ENCODE measurements at places on chromosomes 13 and 19.

DNA sequence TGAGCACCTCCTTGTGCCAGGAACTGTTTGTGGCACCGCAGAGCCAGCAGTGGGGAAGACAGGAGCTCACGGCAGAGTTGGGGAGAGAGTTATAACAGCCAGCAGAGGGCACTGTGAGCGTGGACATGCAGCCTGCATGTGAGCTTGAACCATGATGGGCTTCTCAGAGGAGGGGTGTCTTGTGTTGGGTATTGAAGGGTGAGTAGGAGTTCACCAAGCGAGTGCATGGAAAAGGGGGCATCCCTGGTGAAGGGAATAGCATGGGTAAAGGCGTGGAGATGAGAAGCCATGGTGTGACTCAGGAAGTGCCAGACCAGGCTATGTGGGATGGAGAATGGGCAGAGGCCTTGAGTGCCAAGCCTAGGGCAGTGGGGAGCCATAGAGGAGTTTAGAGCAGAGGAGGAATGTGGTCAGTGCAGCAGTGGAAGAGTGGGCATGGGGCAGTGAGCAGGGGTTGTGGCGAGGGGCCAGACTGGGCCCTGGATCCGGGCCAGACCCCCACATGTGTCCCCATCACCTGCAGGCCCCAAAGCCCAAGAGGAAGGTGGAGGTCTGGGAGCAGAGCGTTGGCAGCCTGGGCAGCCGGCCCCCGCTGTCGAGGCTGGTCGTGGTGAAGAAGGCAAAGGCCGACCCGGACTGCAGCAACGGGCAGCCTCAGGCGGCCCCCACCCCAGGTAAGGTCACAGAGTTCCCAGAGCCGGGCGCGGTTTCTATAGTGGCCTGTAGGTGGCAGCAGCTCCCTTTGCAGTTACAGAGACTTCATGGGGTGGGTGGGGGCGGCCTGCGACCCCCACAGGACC lies 11.8 kb upstream of the SHD start:
- DNase-seq, result peak; percentile 69

- no peak for DNase-seq
Measured at GRCh38 chr19:38706792-38707511, 37.3 kb downstream of the CAPN12 start.

DNA sequence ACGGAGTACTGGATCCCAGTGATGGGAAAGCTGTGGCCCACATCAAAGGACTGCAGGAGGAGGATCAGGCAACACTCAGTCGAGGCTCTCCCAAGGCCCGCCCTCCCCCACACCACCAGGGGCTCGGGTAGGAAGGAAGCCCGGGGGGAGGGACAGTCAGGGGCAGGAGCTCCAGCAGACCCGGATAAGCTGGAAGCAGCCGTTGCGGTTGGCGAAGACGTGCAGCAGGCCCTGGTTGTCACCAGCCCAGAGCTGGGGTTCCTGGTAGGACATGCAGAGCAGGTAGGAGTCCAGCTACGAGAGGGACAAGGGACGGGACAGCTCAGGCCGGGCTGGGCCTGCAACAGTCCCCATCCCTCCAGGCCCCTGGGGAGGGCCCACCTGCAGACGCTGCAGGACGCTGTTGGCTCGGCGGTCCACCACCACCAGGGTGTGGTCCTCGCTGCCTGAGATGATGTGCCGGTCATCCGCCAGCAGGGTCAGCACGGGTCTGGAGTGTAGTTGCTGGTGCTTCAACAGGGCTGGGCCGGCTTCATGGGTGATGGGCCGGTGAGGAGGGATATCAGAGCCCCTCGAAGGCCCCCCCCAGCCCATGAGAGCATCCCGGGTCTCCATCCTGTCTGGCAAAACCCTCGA lies 1.9 kb downstream of the GNG14 start:
- no peak for DNase-seq

GRCh38 chr19:1360818-1361461 lies 22.8 kb upstream of the NDUFS7 start:
- DNase-seq, result no peak

- DNase-seq, result no peak
Measured at GRCh38 chr19:55502197-55502952, 14.1 kb downstream of the SSC5D start.

DNA sequence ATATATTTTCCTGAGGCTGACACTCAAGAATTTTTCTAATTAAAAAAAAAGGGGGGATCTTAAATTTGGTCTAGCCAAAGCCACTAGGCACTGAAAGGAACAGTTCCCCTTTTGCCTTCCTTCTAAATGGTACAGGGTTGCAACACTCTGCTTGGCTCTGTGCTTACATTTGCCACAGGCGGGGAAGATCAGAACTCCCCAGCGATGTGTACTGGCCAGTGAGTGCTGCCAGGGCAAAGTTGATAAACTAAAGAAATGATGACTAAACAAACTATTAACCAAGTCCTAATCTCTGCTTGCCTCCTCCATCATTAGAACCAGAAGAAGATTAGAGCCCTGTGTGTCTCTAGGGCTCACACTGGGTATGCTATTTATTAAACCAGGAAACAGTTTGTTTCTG lies 75.3 kb upstream of the SCEL start:
- DNase-seq, result no peak

DNA sequence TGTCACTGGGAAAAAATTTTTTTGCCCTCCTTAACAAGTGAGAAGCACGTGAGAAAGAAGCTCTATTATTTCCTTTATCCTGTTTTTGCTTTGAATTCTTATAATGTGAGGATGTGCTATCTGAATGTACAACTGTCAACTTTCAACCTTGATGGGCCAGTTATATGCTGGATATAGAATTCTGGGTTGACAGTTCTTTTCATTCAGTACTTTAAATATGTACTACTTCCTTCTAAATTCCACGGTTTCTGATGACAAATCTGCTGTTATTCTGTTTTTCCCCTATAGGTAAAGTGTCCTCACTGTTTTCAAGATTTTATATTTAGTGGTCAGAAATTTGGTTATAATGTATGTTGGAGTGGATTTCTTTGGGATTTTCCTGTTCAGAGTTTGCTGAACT lies 29.9 kb downstream of the ZDHHC20 start:
- DNase-seq, result no peak

GRCh38 chr13:73593199-73593765 lies 534.5 kb downstream of the KLF5 start:
- no peak for DNase-seq

GRCh38 chr13:30577401-30577852 lies 40.3 kb upstream of the USPL1 start:
- no peak for DNase-seq

DNA sequence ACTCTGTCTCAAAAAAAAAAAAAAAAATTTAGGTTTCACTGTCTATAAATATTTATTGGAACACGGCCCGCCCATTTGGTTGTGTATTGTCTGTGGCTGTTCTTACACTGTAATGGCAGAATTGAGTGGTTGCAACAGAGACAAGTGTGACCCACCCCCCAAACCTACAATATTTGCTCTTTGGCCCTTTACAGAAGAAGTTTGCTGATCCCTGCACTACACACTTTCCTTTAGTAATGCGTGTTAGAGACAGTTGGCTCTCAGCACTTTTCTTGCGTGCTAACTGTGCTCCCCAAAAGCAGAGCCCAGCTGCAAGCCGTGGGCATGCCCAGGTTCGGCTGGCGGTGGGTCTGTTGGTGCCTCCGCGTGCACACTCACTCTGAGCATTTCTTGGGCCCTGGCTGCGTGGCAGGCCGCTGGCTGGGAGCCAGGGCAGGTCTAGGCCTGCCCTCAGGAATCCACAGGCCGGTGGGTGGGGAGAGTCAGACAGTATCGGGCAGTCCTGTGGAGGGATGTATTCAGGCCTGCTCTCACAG lies 72.6 kb downstream of the SIPA1L3 start:
- DNase-seq, result no peak

GRCh38 chr19:29942404-29943261 lies 594 bp downstream of the URI1 start:
- DNase-seq, result no peak

GRCh38 chr19:48509467-48510194 lies 2.0 kb downstream of the LMTK3 start:
- no peak for DNase-seq

- DNase-seq, result no peak
Measured at GRCh38 chr19:1237754-1238368, at the start of gene CBARP. Gene CBARP, minus strand, starts transcription at chr19:1238005. Its CDS starts 1,905 bp downstream, at chr19:1236100.

GRCh38 chr13:59633290-59633689 lies 530.4 kb downstream of the DIAPH3 start:
- DNase-seq, result no peak

- DNase-seq, result peak; percentile 97
Measured at GRCh38 chr19:54189735-54190502, 539 bp upstream of the MBOAT7 start.

- DNase-seq, result no peak
Measured at GRCh38 chr19:30733826-30734550, 361.8 kb downstream of the ZNF536 start.

GRCh38 chr13:52003541-52003940 lies 7.7 kb downstream of the ATP7B start:
- DNase-seq, result no peak

- no peak for DNase-seq
Measured at GRCh38 chr13:77563111-77563510, 27.6 kb downstream of the SCEL start.

- no peak for DNase-seq
Measured at GRCh38 chr13:35720290-35720689, 243.8 kb upstream of the MAB21L1 start.

GRCh38 chr13:23144431-23144830 lies 36.3 kb upstream of the SGCG start:
- no peak for DNase-seq

- no peak for DNase-seq
Measured at GRCh38 chr13:48201044-48201443, 32.0 kb upstream of the ITM2B start.
